Activated CD8-positive, alpha-beta T cell treated with anti-CD3 and anti-CD28 coated beads, Interleukin-2, amount 10 ng/mL, durations not matched to agents 7 days and 5 days (primary cell): ENCODE measurements at places on chromosomes 6 and 20. TPM values are rescaled to one million over a fixed set of nuclear protein-coding genes. Genes with fewer than 3 reads are reported as not detected.

- DNase-seq: no peak
Observed at GRCh38 chr6:166810864-166811263, 145.5 kb downstream of the RNASET2 start.

DNA sequence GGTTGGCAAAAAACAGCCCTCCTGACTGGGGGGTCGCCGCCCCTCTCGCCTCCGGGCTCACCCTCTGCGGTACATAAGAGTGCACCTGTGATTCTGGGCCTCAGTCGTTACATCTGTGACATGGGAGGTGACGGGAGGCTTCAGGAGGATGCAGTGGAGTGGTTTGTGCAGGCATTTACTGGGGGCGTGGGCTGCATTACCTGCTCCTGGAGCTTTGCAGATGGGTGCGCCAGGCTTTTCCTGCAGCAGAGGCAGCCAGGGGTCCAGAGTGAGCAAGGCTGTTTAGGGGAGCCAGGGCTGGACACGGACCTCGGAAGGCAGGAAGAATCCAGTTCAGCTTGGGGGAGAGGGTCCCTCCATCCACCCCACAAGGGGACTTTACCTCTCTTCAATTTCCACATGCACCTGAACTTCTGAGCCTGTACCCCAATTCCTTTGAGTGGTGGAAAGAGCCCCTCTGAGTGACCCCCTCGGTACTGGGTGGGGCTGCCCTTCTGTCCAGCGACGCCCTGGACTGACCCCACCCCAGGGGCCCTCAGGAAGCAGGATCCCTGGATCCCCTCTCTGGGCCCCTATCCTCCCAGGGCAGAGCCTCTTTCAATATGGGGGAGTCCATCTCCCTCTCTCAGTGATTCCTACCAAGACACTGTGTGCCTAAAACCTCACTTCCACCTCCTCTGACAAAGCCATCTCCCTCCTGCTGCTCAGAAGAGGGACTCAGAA, 134.0 kb downstream of the TAF4 start:
- no peak for DNase-seq

DNA sequence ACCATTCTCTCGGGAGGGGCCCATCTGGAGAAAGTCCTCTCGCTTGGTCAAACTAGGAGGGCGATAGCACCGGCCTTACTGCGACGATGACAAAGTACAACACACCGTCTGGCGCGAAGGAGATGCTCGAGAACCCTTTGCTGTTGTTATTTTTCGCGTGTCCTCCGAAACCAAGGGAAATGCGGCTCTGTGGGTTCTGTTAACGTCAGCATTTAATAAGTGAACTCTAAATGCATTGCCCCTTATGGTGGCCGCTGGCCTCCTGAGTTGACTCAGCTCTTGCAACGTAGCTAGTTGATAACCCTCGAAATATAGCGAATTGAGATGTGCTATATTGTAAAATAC, 577 bp upstream of the SCAND1 start:
- DNase-seq: peak; percentile 66

DNA sequence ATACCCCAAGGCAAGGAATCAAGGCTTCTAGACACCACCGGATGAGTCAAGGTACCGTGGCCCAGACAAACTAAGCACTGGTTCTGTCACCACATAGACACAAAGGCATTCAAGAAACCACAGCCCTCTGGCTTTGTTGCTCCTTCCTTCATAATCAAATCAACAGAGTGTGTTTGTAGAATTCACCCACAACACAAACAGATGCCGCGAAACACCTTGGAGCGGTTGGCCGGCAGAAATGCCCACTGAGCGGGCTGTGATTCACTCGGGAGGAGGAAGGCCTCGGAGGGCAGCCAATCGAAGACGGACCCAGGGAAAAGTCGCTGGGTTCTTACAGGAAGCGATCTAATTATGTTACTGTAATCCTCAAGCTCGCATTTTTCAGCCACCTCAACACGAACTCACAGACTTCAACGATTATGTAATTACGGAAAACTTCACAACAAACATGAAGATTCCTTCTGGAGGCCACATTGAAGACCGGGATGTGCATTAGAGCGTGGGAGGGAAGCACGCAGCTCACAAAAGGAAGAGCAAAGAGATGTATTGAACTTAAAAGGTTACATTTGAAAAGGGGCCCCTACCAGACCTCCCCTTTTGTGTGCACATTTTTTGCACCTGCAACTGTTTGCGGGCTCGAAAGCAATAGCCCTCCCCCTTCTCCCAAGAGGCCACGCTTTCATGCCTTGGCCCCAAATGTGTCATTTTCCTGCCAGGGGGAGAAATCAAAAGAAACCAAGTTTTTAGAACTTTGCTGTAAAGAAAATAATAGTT, 184.7 kb upstream of the PREP start:
- DNase-seq: peak; percentile 28

SLC22A3 gene
- total RNA-seq: not detected

DNA sequence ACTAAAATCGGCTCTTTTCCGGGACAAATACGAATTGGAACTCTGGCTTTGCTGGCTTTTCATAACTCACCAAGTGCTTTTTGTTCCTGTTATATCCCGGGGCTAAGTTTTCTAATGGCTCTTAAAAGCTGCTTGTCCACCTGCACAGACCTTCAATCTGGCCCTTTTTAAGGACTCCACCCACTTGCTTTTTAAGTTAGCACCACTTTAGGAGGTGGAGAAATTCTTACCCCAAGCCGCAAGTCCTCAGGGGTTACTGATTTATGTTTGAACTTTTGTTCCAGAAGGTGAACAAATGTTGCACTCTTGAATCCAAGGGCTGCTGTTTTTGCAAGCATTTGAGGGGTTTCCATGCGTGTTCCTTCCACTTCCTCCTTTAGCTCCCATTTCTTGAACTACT, 37.8 kb downstream of the FAM184A start:
- no peak for DNase-seq

DNA sequence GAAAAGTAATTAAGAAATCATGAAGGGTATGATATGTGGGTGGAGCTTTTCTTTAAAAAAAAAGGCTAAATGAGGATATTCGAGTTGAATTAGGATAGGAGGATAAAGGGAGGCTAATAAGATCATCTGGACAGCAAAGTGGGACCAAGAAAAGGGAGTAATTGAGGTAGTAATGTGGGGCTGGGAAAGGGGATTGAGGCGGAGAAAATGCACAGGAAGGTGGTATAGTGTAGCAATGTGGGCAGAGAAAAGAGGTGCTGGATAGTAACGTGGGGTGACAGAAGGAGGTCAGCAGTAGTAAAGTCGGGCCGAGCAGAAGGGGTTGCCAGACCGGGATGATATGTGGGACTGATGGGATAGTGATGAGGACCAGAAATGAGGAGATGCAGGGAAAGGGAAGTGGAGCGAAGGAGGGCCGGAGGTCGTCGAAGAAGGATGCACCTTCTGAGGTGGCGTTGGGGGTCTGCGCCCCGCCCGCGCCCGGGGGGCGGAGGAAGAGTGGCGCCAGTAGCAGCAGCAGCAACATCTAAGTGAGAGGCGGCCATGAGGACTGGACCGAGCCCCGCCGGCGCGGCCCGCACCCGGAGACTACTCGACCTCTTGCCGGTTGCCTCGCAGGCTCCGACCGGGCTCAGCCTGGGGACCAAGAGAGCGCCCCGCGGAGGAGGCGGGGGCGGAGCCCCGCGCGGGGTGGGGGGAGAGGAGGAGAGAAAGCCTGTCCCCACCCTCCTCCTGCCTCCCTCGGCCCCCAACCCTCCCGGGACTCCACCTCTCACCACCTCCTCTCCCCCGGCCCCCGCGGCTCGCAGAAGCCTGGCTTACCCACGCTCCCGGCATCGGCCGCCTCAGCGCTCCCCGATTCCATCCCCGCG, 887 bp downstream of the GABBR1 start:
- DNase-seq: peak; percentile 59

- no peak for DNase-seq
Observed at GRCh38 chr20:62886709-62887058, 25.1 kb upstream of the TCFL5 start.

GRCh38 chr6:129500958-129501739, 208.8 kb downstream of the ARHGAP18 start:
- DNase-seq: no peak

SYCP2L gene
- total RNA-seq: not detected

DNA sequence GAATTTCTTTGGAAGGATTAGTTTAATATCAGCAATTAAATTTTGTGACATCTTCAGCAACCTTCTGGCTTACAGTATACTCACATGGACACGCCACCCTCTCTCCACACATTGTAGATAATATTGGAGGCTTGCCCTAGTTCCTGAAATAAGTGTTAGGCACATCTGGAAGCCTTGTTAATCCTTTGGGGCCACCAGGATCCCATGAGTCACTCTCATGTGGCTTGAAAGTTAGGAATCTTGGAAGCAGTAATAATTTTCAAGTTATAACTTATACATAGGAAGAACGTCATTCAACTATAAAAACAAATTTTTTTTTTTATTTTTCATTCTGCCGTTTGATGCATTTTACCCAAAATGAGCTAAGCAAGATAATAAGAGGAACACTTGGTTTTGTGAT, 20.5 kb downstream of the LAMA4 start:
- DNase-seq: no peak

MOCS3 gene
- 4.8 TPM for total RNA-seq

- no peak for DNase-seq
Observed at GRCh38 chr6:159777240-159777904, 12.0 kb downstream of the TCP1 start.

DNA sequence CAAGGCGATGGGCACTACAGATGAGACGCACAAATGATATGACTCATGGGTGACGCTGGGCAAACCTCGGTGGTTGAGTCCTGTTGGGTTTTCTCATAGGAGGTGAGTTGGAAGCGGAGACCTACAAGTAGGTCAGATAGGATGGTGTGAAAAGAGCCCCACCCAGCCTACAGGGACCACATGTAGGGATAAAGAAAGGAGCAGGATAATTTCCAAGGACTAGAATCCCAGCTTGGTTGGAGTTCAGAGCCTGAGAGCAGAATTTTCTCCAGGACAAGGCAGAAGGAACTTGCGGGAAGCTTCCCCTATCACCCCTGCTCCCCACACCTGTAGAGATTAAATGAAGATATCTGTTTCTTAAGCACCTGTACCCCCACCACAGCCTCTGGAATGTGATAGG, 489.7 kb upstream of the CDH4 start:
- no peak for DNase-seq

DNA sequence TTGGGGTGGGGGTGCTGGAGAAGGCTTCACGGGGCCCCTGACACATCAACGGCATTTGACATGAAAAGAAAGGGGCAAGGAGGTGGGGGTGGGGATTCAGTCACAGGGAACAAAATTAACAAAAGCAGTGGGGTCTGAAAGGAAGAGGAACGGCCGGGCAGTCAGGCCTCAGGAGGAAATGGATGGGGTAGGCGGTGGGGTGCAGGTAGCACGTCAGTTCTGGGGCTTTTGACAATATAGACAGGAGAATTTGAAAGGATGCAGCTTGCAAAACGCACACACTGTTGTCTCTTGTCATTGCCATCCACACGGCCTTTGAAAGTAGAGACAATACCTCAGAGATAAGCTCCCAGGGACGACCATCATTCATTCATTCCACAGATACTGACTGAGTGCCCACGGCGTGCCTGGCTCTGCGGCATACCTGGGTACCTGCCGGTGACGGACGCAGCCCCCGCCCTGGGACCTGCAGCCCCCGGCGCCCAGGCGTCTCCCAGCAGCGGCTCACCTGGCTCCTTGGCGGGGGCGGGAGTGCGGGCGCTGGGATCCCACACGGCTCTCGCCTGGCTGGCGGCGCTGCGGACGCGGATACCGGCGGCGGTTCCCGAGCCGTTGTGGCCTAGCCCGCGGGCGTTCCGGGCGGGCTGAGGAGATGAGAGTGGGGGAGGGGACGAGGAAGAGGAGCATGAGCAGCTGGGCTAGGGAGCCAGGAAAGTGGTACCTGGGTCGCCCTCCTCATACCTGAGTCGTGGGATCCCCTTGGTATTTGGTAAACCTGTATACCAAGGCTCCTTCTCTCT, at the start of gene SLC26A8:
Gene SLC26A8, minus strand, starts transcription at position 646 of the 800 bp plus-strand sequence. CDS start 4,934 bp downstream, outside the sequence.
- DNase-seq: no peak

DNA sequence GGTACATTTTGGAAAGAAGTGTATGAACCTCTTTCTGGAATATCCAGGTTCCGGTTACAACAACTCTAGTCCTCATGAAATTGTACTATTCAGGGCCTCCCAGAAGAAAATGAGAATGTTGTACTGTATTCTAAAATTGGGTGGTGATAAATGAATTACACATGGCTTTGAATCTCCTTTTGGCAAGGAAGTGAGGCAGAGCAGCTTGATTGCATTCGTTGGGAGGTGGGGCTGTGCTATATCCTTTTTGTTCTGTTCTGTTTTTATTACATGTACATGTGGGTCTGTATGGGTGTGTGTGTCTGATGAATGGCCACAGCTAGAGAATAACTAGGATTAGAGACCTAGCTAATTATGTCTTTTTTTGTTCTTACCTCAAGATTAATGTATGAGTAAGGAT, 37.8 kb upstream of the SNRPB2 start:
- no peak for DNase-seq

DNA sequence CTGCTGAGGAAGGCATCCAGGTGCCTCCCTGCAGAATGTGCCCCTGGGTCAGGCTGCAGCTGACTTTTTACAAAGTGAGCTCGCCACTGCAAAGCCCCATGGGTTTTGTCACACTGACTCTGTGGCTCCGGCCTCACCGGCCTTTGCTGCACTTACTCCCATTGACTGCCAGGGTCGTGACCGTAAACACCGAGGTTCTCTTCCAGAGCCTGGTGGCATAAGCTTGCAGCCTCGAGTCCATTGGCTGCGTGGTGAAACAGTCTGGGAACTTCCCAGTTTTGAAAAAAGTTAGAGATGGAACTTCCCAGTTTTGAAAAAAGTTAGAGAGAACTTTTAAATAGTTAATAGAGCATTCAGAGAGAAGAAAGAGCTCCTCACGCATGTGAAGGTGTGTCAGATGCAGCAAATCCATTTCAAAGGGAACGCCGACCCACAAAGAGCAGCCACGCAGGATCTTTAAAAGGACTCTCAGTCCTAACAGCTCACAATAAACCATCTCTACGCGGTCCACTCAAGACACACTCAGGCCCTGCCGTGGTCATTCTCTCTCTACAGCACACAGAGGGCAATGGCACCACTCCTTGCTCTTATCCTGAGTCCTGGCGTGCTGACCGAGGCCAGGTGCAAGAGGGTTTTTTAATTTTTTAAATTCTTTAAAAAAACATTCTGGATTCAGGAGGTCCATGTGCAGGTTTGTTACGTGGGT, 12.8 kb downstream of the RAMACL start:
- DNase-seq: no peak

CRISP2 gene
- not detected for total RNA-seq
